ENCODE measurements at places on chromosomes 12 and 14. TPM values are rescaled to one million over a fixed set of nuclear protein-coding genes. Genes with fewer than 3 reads are reported as not detected.

The CMA1 gene
- not detected for total RNA-seq

The TOMM20L gene
- total RNA-seq = not detected

The CLEC1B gene
- total RNA-seq = not detected

The FBXO33 gene
- total RNA-seq = 10.8 TPM

The GDF3 gene
- total RNA-seq = 16.8 TPM

DNA sequence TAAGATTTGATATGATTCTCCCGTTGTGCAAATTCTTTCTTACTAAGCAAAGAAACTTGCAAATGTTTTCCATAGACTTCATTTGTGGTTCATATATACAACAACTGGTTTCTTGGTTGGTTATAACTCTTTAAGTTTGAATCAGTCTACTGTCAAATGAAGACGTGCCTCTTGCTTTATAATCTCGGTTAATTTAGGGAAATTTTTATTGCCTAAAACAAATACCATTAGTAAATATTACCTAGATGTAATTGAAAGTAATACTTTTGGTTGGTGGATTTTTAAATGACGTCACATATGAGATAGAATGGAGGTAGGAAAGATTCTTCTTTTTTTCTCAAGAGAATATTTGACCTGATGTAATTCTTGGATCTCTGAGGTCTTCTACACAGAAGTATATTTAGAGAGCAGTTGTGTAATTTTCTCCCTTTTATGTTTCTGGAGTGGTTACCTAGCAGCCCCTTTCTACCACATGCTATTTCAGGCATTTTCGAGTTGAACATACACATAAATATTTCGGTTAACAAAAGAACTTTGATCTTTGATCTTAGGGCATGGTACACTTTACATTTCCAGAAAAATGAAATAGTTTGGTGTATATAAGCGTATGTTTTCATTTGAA, 1.7 kb downstream of the ATF7IP start:
- no peaks in the 10 kb centered on the region for H3K36me3 ChIP-seq
- no peak overlapping the region for H3K27ac ChIP-seq
- H3K27me3 ChIP-seq = no peaks in the 10 kb centered on the region
- no peak for DNase-seq
- H3K4me1 ChIP-seq = no peaks in the 10 kb centered on the region
- peak overlapping the region; percentile 90 for H3K4me3 ChIP-seq

- H3K27me3 ChIP-seq = no peaks in the 10 kb centered on the region
- DNase-seq = no peak
- no peak overlapping the region for H3K4me3 ChIP-seq
- H3K4me1 ChIP-seq = peaks cover 5% of the 10 kb centered on the region
- no peak overlapping the region for H3K27ac ChIP-seq
Observed at GRCh38 chr12:110745542-110746284, 3.0 kb upstream of the PPP1CC start.

DNA sequence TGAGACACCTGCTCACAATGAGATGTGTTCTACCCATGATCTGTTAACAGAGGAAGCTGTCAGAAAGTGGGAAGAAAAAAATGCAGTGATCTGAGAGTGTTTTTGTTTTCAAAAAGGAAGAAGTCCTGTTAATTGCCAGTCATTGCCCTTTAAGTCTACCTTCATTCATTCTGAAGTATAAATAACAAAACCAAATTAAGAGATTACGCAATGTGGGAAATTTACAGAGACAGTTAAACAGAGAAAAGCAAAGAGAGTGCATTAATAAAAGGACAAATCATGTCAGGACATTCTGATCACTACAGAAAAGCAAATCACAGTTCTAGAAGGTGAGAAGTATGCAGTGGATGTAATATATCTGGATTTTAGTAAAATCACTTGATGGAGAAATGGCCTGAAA, 154.2 kb downstream of the NRXN3 start:
- no peak for DNase-seq
- H3K4me1 ChIP-seq = peaks cover 8% of the 10 kb centered on the region
- no peak overlapping the region for H3K4me3 ChIP-seq
- no peaks in the 10 kb centered on the region for H3K27me3 ChIP-seq

- no peak for DNase-seq
- no peak overlapping the region for H3K4me3 ChIP-seq
- no peak overlapping the region for H3K27ac ChIP-seq
- no peaks in the 10 kb centered on the region for H3K27me3 ChIP-seq
Observed at GRCh38 chr12:122799641-122800243, 25.4 kb downstream of the CCDC62 start.

GRCh38 chr14:21475767-21476522, 814 bp downstream of the RAB2B start:
- no peak overlapping the region for H3K27ac ChIP-seq
- no peaks in the 10 kb centered on the region for H3K27me3 ChIP-seq
- no peak for DNase-seq
- peak overlapping the region; percentile 98 for H3K4me3 ChIP-seq
- H3K36me3 ChIP-seq = peaks cover 8% of the 10 kb centered on the region
- no peaks in the 10 kb centered on the region for H3K4me1 ChIP-seq

DNA sequence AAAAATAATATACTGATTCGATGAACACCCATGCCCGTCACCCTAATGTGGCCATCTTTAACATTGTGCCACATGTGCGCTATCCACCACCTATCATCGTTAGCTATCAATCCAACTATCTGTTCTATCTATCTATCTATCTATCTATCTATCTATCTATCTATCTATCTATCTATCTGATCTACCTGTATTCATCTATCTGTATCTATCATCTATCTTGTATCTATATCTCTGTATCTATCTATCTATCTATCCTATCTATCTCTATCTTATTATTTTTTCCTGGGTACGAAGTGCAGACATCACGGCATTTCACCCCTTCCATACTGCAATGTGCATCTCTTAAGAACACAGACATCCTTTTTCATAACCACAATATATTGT, 106.7 kb downstream of the PTPN11 start:
- H3K4me3 ChIP-seq = no peak overlapping the region
- H3K36me3 ChIP-seq = no peaks in the 10 kb centered on the region
- no peaks in the 10 kb centered on the region for H3K27me3 ChIP-seq
- no peaks in the 10 kb centered on the region for H3K4me1 ChIP-seq
- no peak overlapping the region for H3K27ac ChIP-seq

- H3K27ac ChIP-seq = no peak overlapping the region
- no peak overlapping the region for H3K4me3 ChIP-seq
- no peaks in the 10 kb centered on the region for H3K36me3 ChIP-seq
- DNase-seq = no peak
- no peaks in the 10 kb centered on the region for H3K27me3 ChIP-seq
Observed at GRCh38 chr12:119546340-119546739, 47.2 kb upstream of the TMEM233 start.

DNA sequence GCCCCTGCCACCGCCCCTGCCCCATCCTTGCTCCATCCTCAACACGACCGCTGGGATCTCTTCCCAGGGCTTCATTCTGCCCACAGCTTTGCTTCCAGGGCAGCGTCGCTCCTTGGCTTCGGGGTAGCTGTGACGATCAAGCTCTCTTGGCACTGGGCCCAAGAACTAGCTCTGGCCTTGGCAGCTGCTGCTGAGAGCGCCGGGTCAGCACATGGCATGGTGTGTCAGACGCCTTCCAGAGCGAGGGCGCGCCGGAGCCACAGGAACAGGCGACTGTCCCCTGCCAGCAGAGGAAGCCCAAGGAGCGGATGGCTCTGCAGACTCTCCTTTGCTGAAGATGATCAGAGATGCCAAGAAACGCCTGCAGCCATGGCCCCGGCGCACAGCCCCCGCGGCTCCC, 15.9 kb downstream of the RAB35 start:
- H3K4me3 ChIP-seq = no peak overlapping the region
- peaks cover 4% of the 10 kb centered on the region for H3K4me1 ChIP-seq
- no peak for DNase-seq
- no peaks in the 10 kb centered on the region for H3K36me3 ChIP-seq

DNA sequence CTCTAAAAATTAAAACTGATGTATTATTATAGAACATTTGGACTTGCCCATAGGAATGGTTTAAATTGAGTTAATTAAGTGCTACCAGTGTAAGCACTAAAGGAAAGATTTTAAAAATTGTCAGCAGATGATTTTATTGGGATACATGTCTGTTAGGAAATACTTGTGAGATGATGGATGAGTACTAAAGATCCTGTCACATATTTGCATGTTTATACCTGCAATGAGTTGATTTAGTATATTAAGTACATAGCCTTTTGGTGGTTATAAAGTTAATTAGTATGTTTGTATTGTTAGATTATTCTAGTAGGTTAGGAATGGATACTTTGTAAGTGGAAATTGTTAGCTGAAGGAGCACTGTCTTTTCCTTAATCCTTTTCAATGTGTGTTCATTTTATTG, 67.2 kb downstream of the CCDC91 start:
- no peak for DNase-seq
- H3K4me1 ChIP-seq = no peaks in the 10 kb centered on the region
- H3K36me3 ChIP-seq = no peaks in the 10 kb centered on the region
- H3K4me3 ChIP-seq = no peak overlapping the region

- H3K36me3 ChIP-seq = peaks cover 24% of the 10 kb centered on the region
- H3K4me3 ChIP-seq = no peak overlapping the region
- DNase-seq = no peak
- H3K4me1 ChIP-seq = peaks cover 1% of the 10 kb centered on the region
- no peaks in the 10 kb centered on the region for H3K27me3 ChIP-seq
Observed at GRCh38 chr12:79615596-79616560, 74.9 kb downstream of the PAWR start.

DNA sequence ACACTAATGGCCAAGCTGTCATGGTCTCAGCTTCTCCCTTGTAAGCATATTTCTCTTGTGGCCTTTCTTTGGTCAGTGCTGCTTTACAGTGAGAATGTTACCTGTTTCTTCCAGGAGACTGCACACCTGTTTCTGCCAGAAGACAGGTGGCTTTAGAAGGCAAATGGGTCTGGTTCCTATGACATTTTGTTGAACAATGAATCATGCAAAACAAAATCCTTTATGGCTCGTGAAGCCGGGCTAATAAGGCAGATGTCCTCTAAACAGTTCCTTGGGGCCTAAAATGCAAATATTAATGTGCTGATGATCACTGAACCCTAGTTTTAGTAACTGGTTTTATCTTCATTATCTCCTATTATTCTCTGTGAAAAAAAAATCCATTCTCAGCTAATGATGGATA, 927.6 kb downstream of the GALC start:
- H3K36me3 ChIP-seq = no peaks in the 10 kb centered on the region
- no peaks in the 10 kb centered on the region for H3K4me1 ChIP-seq
- H3K27me3 ChIP-seq = no peaks in the 10 kb centered on the region
- no peak overlapping the region for H3K4me3 ChIP-seq

DNA sequence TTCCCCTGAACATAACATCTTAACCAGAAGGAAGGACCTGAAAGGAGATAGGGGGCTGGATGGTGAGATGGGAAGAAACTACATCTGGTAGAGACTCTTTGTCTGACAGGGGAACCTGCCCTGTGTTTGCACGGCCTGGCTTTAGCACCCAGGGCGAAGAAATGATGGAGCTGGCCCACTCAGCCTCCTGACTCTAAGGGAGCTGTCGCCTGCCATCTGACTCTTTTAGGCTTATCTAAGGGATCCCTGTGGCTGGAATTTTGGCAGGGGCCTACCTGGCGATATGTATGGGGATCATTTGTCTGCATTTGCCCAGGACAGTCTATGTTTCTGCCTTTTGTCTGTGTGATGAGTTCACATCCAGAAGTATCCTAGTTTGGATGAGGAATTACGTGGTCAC, 15.6 kb upstream of the CACNA2D4 start:
- H3K27me3 ChIP-seq = no peaks in the 10 kb centered on the region
- no peak overlapping the region for H3K4me3 ChIP-seq
- DNase-seq = no peak
- H3K27ac ChIP-seq = no peak overlapping the region
